ENCODE measurements at places on chromosomes 12 and 14.
A peak's percentile ranks its signal among the peaks of the same experiment; 100 is the strongest.

DNA sequence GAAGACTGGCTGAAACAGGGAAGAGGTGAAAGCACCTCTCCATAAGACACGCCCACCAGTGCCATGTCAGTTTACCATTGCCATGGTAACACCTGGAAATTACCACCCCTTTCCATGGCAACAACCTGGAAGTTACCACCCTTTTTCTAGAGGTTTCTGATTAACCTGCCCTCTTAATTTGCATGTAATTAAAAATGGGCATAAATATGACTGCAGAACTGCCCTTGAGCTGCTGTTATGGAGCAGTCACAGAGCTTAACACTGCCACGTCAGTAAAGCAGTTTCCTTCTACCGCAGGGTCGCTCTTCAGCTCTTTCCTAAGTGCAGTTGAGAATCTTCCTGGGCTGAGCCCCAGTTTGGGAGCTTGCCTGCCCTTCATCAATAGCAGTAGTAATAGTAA is 55.2 kb downstream of the RASSF3 start:
- DNase-seq: no peak

DNA sequence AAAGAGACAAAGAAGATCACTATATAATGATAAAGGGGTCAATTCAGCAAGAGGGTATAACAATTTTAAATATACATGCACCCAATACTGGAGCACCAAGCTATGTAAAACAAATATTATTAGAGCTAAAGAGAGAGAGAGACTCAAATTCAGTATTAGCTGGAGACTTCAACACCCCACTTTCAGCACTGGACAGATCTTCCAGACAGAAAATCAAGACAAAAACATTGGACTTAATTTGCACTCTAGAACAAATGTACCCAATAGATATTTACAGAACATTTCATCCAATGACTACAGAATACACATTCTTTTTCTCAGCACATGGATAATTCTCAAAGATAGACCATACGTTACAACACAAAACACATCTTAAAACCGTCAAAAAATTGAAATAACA is 81.0 kb downstream of the KLHL28 start:
- DNase-seq: no peak

GRCh38 chr12:58204071-58204470 is 262.7 kb downstream of the ATP23 start:
- no peak for DNase-seq

DNA sequence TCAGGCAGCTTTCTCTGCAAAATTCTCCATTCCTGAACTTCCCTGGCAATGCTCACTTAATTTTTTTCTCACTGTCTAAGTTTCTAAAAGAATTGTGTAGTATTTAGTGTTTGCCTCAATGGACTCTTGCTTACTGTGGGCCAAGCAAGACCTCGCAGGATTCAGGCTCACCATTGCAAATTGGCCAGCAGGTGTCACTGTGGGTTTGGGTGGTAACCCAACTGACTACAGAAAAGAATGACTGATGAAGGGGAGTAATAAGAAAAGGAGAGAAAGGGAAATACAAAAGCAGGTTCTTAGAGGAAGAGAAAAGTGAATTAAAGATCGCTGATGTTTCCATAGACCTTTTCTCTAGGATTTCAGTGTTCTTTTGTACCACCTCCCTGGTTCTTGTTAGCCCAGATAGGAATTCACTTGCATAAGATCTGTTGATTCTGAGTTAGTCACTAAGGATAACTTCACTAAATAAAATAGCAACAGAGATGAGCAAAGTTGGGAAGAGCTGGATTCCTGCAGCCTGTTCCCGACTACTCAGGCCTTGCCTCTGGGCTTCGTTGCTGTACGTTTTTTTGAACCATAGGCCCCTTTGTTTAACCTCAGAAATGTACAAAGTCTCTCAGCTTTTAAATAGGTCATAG is 386.5 kb upstream of the DDHD1 start:
- DNase-seq: no peak

DNA sequence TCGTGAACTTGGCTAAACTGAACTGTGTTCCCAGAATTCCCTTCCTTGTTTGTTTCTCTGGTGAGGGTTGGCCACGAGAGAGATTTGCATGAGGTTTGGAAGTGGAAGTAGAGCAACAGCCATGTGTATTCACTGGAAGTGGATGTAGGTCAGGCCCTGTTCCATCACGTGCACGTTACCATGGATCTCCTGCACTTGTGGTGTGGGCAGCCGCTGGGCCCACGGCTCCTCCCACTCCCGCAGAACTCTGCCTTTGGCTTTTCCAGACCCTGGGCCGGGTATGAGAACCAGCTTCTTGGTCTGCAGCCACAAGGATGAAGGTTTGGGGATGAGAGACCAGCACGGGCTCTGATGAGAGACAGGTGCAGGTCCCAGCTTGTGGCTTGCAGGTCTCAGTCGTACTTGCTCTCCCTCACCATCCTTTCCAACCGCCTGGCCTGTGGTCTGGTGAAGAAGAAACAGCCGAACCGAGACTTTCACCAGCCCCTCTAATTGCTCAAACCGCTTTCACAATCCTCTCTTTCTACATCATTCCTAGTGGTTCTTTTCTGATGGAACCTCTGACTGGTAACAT is 94.9 kb downstream of the DUSP16 start:
- DNase-seq: no peak

DNA sequence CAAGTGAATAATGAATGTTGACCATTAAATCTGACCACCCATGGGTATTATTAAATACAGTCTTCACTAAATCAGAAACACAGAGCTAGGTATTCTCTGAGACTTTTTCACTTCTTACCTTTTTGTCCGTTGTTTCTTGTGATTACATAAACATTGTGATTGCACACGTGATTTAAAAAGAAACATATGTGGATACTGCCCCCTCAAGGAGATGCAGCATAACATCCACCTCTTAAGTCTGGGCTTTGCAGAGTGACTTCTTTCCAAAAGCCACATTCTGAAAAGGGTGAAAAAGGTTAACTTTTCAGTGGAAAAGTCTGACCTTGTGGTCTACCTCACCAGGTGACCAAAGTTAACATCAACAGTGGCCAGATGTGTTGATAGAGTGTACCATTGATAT is 185.5 kb upstream of the FAR2 start:
- no peak for DNase-seq

DNA sequence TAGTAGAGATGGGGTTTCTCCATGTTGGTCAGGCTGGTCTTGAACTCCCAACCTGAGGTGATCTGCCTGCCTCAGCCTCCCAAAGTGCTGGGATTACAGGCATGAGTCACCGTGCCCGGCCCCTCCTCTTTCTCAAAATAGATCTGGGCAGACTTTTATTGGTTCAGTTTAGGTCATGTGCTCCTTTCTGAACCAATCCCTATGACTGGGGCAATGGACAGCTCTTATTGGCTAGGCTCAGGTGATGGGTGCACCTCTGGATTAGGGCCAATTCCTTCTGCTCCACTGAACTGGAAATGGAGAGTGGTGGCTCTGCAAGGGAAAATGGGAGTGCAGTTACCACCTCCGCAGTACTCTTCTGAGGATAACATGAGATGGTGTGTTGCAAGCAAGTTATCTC is 6.2 kb upstream of the ATP6V0A2 start:
- DNase-seq: no peak

DNA sequence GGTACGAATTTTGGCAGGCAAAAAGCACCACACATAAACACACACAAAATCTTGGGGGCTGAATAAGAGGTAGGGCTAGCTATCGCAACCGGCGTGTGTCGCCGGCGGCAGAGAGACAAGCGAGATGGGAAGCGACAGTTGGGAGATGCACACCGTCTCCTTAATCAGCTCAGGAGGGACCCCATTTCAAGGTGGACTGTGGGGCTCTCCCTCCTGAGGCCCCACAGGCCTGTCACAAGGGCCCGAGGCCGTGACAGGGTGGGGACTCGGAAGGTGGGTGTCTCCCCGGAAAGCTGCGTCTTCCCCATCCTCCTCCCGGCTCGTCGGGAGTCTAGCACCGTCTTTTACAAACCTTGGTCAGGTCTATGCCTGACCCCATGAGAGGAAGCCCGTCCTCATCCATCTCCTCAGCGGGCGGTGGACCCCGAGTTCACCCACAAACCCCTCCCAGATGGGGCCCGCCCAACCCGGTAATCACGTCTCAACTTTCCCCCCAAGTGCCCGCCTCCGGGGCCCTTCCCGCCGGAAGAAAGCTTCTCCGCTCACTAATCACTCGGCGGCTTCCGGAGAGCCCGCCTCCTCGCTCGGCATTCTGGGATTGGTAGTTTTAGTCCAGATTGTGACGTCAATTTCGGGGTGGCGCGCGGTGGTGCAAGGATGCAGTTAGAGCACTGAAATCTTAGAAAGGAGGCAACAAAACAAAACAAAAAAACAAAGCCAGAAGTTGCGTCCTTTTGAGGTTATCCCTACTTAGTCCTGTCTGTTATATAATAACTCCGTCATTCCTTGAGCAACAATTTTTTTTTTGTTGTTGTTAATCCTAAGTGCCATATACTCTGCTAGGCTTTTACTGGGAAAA is at the start of gene WASHC3:
Gene WASHC3, minus strand, starts transcription at position 432 of the 859 bp plus-strand sequence. Its CDS starts 29 bp downstream, at position 403.
- peak; percentile 91 for DNase-seq

GRCh38 chr12:98869886-98870503 is 224.9 kb downstream of the APAF1 start:
- no peak for DNase-seq

- DNase-seq: no peak
These were observed 521 bp upstream of the PCED1B start for GRCh38 chr12:47078733-47079467.

DNA sequence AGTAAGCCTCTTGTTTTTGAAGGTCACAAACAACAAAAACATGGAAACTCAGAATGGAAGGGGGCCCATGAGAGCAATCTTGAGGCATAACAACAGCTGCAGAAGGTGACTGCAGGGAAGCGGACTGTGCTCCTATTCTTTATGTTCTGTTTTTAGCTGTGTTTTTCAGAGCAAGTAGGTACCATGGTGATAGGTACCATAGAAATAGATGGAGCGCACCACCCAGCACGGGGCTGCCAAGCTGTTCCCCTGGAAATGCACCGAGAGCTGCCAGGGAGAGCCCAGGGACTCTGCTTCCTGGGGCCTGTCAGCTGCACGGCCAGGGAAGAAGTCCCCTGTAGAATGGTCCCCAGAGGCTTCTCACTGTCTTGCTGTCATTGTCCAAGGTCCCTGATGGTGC is 32.8 kb downstream of the DGLUCY start:
- no peak for DNase-seq

DNA sequence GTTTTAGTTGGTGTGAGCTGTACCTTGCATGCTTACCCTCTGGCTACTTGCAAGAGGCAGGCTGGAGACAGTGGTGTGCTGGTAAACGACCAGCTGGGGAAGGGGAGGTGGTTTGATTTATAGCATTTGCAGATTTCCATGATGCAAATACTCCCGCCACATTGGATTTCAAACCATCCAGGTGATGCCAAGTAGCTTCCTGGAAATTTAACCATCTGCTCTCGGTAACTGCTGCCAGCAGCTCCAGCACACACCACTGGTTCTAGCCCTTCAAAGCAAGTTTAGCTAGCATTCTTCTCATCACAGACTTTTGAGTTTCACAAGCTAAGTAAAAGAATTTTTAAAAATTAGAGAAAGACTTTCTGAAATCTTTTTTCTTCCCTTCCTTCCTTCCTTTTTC is 104.5 kb upstream of the AMIGO2 start:
- DNase-seq: no peak

DNA sequence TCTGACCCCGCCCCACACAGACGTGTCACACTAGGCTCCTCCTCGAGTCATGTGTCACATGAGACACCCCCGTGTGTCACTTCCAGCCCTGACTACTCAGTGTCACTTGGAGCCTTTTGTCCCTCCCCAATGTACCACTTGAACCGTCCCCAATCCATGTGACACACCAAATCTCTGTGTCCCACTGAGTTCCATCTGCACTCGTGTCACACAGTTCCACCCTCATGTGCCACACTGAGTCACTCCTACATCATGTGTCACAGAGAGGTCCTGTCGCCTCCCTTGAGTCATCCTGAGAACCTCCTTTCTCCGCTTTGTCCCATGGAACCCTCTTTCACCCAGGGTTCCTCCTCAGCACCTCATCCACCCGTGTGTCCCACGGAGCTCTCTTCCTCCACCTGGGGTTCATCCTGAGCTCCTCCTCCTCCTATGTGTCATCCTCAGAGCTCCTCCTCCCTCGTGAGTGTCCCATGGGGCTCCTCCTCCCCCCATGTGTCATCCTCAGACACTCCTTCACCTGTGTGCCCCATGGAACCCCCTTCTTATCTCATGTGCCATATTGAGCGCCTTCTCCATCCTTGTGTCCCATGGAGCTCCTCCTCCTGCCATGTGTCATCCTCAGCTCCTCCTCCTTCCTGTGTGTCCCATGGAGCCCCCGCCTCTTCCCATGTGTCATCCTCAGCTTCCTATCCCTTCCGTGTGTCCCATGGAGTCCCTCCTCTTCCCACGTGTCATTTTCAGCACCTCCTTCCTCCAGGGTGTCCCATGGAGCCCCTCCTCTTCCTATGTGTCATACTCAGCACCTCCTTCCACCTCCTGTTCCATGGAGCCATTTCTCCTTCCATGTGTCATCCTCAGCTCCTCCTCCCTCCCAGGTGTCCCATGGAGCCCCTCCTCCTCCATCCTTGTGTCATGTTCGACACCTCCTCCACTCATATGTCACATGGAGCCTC is 32.0 kb downstream of the RTL1 start:
- DNase-seq: no peak

DNA sequence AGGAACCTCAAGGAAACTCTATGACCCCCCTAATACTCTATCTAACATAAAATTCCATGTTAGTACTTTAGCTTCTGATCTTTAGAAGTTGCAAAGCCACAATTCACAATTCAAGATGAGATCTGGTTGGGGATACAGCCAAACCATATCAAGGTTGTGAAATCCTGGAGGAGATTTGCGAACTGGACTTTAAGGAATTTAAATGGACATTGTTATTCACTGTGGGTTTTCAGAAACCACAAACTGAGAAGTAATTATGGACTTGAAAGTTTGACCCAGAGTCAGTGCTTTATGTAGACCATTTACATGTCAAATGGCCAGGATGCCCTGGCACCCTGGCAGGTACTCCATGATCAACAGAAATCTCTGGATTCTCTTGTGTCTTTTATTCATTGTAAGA is 14.2 kb upstream of the CDKL1 start:
- DNase-seq: no peak

GRCh38 chr12:26702741-26703140 is 130.3 kb downstream of the ITPR2 start:
- no peak for DNase-seq

DNA sequence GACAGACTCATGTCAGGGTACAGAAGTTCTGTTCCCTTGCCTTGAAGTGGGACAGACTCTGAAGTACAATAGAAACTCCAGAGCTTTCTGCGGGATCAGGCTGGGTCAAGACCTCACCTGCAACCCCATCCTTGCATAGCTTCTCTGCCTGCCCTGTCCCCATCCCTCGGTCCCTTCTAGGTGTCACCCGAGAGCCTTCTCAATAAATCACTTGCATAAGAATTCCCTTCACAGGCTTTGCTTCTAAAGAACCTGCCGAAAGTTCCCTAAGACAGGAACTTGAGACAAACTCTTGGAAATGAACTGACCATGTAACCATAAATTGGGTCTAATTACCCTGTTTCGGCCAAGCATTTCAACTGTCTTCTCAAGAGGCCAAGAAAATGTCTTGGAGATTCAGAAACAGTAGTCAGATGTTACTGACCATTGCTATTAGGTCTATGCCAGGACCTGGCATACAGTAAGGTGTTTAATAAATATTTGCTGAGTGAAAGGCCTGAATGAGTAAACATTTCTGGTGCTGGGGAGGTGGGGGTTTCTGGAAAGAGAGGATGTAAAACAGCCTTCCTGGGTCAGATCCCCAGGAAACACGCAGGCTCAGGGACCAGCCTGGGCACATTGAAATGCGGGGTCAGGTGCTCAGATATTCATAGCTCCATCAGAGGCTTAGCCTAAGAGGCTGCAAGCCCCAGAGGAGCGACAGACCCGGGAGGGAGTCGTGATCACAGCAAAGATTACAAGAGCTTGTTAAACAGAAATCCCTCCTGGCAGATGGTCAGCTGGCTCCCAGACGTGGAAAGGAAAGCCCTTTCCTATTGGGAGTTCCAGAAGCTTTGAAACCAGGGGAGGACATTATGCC is 226.2 kb upstream of the LHX5 start:
- no peak for DNase-seq

All from activated CD8-positive, alpha-beta memory T cell treated with anti-CD3 and anti-CD28 coated beads for 1 hour (primary cell).